ENCODE measurements at places on chromosomes 1 and 21.

DNA sequence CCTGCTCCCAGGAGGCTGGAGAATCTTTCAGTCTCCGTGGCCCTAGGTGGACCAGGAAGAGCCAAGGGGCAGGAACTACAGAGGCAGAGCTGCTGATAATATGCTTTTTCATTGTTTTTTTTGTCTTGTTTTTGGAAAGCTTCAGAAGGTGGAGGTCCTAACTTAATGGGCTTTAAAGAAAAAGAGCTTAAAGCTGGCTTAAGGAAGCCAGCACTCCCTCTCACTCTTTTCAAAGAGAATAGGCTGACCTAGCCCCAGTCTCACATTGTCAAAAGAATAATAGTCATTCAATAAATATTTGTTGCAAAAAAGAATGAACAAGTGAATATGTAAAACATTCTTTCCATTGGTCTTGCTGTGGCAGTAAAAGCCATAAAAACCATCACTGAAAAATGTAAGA lies 61.0 kb upstream of the RRP15 start:
- DNase-seq, result no peak

DNA sequence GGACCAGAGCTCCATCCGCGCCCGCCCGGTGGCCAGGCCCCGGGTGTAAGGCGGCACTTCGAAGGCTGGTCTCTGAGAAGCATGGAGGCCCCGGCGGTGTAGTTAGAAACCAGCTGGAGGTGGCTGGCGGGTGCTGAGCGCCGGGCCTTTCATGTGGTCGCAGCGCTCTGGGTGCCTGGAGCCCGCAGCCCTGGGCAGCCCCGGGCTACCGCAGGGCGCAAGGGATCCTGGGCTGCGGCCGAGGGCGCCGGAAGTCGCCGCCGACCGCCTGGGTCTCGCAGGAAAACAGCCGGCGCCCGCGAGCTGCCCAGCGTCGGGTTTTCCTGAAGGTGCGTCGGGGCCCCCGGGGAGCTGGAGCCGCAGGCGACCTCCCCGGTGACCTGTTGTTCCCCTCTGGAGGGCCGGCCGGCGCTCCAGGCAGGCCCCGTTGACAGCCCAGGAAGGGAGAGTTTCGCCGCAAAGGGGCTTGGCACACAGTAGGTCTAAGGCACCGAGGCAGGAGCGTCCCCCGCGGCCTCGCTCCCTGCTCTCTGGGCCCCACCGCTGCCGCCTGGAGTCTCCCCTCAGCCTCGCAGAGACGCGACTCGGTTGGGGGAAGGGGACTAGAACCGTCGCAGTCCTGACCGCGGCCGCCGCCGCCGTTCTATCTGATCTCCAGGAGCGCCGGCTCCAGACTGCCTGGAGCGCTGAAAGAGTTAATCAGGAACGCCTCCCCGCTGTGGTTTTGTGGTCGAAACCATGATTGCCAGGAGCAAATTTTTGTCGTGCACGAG lies 2.7 kb downstream of the GRHL3 start:
- no peak for DNase-seq

DNA sequence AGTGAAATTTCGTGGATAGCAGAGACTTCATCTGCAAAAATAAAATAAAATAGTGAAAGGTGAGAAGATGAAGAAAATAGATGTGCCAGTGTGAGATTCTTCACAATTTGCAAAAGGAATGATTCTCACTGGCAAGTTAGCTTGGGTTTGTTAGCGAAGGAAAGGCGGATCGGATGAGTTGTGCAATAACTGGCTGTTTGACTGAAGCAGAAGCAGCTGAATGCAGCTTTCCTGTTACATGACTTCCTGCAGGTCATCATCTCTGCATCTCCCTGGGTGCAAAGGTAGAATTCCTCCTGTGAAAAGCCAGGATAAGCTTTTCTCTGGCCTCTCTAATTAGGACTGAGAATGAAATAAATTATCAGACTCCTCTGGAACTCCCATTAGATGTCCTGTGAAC lies 263.1 kb upstream of the CHRM3 start:
- no peak for DNase-seq

GRCh38 chr1:42737257-42737656 lies 2.8 kb downstream of the CLDN19 start:
- DNase-seq, result no peak

- no peak for DNase-seq
These were observed 32.4 kb downstream of the ZBTB17 start for GRCh38 chr1:15943328-15943991.

GRCh38 chr1:6090996-6091822 lies 45.5 kb downstream of the KCNAB2 start:
- DNase-seq, result no peak

- no peak for DNase-seq
These were observed 26.0 kb downstream of the SLC16A1 start for GRCh38 chr1:112929979-112930378.

DNA sequence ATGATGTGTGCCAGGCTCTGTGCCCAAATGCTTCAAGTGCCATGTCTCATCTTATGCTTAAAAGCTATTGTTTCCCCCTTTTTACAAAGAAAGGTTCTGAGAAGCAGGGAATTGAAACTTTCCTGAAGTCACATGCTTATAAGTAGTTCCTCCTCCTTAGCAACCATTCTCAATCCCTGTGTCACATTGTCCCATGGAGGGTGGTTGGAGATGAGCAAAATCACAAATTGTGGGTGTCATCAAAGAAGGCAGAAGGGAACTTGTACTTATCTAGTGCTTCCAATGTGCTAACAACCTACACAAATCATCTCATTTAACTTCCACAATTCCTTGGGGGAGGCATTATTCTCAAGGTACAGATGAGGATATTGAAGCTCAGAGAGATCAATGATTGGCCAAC lies 10.1 kb upstream of the ERICH3 start:
- no peak for DNase-seq

DNA sequence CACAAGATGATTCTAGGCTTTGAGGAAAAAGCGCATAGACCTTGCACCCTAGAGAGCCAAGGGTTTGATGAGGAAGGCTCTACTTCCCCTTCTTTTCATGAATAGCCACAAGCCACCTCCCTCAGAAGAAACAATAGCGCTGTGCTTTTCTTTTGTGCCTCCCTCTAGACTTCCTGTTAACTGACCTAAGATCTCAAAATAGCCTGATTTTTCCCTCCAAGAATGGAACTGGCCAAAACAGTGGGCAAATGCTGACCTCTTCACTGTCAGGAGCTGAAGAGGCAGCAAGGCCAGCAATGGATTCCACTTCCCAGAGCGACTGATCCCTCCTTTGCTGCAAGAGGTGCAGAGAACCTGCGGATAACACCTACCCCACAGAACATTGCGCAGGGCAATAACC lies 362.8 kb downstream of the KCNH1 start:
- no peak for DNase-seq

- DNase-seq, result no peak
These were observed 675.1 kb upstream of the BRINP3 start for GRCh38 chr1:191152776-191153175.

- peak; percentile 89 for DNase-seq
These were observed 4.1 kb upstream of the CACNA1E start for GRCh38 chr1:181479137-181479745.

GRCh38 chr1:94550396-94550795 lies 8.8 kb upstream of the F3 start:
- no peak for DNase-seq

DNA sequence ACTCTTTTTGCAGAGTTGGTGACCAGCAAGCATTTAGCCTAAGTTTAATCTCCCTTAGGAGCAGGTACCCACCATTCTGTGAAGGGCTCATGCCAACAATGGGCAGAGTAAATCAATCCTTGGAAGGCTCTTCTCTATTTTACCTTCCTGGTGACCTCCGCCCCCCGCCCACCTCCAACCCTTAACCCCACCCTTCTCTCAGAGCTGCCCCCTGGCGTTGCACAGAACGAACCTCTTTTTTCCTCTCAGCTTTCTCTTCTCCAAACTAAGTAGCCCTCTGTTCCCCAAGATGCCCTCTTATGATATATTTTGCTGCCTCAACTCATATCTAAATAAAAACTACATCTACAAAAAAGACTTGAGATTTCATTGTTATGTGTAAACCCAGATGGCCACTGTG lies 186.8 kb downstream of the SEC16B start:
- DNase-seq, result no peak

DNA sequence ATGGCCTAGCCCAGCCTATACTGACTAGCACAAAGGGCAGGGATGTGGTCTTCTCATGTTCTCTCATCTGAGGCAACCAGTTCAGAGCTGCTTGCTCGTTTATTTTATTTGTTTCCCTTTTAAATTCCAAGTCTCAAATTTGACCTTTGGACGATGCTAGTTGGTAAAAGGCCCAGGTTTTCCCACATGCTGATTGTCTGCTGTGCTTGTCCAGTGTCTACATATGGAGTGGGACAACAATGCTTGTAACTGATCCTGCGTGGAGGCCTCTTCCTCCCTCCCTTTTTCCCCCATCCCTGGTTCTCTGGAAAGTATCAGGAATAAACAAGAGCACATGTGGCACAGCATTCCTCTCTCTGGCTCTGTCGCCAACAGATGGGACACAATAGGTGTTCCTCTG lies 34.0 kb upstream of the BEND5 start:
- DNase-seq, result no peak

GRCh38 chr1:213124590-213124989 lies 73.5 kb downstream of the RPS6KC1 start:
- DNase-seq, result no peak

DNA sequence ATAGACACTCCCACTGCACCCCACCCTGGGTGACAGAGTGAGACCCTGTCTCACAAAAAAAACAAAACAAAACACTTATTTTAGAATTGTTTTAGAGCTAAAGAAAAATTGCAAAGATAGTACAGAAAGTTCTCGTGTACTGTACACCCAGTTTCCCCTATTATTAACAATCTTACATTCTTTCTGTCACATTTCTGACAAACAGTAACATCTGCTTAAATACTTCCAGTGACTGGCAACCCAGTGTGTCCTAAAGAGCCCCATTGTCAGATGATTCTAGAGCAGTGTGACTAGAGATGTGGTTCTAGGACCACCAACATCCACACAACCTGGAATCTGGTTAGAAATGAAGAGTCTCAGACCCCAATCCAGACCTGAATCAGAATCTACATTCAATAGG lies 90.5 kb downstream of the LEPR start:
- DNase-seq, result no peak

GRCh38 chr1:183996040-183996384 lies 41.5 kb downstream of the COLGALT2 start:
- DNase-seq, result no peak

- DNase-seq, result no peak
These were observed 8.7 kb upstream of the C2CD2 start for GRCh38 chr21:41962425-41962966.

DNA sequence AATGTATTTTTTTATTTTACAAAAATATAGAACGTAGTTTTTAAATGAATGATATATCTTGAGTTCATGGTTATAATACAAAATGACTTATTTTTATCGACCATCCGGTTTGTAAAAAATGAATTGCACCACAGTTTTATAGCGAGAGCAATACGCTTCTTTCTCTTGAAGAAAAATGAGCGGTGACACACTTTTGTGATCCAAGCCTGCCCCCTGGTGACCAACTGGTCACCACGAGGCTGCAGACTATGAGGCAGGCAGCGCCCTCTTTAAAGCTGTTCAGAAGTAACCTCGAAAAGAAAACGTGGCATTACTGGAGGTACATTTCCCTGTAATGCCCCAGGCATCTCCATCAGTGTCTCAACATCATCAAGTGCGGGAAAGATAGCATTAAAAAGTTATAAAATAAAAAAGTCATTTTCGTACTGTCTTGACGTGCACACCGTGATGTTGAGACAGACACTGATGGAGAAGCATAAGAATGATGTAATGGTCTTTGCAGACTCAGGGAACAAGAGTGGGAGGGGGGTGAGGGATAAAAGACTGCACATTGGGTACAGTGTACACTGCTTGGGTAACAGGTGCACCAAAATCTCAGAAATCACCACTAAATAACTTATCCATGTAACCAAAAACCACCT lies 734.2 kb upstream of the ADAMTS5 start:
- DNase-seq, result peak; percentile 86

DNA sequence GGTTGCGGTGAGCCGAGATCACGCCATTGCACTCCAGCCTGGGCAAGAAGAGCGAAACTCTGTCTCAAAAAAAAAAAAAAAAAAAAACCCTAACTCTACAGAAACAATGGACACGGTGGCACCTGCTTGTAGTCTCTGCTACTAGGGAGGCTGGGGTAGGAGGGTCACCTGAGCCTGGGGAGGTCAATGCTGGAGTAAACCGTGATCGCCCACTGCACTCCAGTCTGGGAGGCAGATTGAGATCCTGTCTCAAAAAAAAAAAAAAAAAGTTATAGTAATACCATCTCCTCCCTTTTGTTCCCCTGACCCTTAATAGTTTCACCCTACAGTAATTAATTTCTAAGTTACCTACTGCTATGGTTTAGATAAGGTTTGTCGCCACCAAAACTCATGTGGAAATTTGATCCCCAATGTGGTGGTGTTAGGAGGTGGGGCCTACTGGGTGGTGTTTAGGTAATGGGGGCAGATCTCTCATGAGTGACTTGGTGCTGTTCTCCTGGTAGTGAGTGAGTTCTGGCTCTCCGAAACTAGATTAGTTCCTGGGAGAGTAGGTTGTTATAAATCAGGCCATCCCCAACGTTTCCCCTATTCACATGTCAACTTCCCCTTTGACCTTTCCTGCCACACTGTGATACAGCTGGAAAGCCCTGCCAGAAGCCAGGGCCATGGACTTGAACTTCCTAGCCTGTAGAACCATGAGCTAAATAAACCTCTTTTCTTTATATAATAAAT lies 9.8 kb downstream of the FBXO42 start:
- no peak for DNase-seq

- no peak for DNase-seq
These were observed 7.2 kb upstream of the TACSTD2 start for GRCh38 chr1:58584082-58584895.

GRCh38 chr1:53176452-53177208 lies 20.0 kb upstream of the CPT2 start:
- no peak for DNase-seq

DNA sequence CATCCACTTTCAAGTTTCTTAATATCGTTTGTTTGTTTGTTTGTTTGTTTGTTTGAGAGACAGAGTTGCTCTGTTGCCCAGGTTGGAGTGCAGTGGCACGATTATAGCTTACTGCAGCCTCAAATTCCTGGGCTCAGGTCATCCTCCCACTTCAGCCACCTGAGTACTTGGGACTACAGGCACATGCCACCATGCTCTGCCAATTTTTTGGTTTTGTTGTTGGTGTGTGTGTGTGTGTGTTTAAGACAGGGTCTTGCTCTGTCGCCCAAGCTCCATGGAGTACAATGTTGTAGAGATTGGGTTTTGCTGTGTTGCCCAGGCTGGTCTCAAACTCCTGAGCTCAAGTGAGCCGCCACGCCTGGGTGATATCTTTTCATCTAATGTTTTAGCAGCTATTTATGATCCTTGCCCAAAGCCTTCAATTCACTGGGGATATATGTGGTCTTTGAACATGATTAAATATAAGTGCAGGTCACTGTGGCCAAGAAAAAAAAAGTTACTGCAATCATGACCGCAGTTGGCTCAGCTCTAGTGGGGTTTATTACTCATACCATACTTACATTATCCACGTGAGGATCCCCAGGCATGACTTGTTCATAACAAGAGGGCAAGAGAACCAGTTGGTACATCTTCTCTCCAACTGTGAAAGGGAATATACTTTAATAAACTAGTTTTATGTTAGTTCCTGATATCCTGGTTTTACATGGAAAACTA lies 8.0 kb downstream of the RRP1B start:
- DNase-seq, result no peak

- no peak for DNase-seq
These were observed 46.3 kb downstream of the DAB1 start for GRCh38 chr1:57377339-57378139.

GRCh38 chr1:206944703-206945102 lies 1.6 kb downstream of the PIGR start:
- no peak for DNase-seq
